Activated T-cell treated with anti-CD3 and anti-CD28 coated beads for 48 hours (primary cell): ENCODE measurements at places on chromosomes 12 and 14.

GRCh38 chr12:114253976-114254778, 151.8 kb downstream of the TBX5 start:
- DNase-seq, result no peak

GRCh38 chr12:67425394-67425793, 156.2 kb downstream of the CAND1 start:
- DNase-seq, result no peak

GRCh38 chr12:9742661-9743060, 9.8 kb upstream of the CLECL1 start:
- no peak for DNase-seq

DNA sequence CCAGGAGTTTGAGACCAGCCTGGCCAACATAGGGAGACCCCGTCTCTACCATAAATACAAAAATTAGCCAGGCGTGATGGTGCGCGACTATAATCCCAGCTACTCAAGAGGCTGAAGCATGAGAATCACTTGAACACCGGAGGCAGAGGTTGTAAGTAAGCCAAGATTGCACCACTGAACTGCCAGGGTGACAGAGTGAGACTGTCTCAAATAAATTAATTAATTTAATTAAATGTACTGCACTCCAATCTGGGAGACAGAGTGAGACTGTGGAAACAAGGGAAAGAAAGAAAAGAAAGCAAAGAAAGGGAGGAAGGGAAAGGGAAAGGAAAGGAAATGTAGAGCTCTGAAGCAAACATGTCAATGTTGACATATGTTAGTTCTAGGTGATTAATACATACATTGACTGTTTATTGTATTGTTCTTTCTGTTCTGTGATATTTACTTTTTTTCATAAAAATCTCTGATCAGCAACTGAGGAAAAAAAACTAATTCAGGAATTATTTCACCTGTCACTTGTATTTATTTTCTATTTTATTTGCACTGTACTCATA, 99.6 kb downstream of the DENND5B start:
- no peak for DNase-seq

- DNase-seq, result no peak
These were observed 245.3 kb downstream of the ZFP36L1 start for GRCh38 chr14:68547305-68548193.

DNA sequence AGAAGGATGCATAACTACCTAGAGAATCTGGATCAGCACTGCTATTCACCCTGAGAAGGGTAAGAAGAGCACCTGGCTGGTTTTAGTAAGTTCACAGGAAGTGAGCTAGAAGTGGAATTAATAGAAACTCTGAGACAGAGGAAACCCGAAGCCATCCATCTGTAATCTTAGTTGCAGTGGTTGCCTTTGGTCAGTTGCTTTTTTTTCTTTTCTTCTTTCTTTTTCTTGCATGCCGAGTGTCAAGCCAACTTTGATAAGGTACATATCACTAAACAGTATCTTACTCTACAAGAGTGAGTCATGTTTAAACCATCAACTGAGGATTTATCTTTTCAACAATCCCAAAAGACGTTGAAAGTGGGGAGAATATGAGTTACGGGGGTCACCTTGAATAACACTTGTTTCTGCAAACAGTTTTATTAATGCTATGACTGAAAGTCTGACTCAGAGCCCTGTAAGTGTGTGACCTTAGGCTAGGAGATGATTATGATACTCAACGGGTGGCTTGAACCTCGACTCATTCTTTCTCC, 26.7 kb downstream of the C12orf75 start:
- no peak for DNase-seq

DNA sequence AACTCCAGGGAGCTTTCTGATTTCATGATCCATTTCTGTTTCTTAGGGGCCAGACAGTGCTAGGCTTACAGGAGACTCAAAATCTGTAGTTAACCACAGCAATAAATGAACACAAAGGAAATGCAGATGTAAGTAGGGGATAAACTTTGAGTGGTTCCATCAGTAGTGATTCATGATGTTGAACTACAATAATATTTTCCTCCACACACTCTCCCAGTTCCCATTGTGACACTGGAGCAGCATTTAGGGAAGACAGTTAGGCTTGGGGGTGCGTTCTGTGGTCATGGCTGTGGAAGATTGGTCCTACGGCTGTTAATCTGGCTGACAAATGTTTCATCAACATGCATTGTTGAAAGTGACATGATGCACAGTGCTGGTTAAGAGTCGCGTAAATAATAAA, 66.9 kb downstream of the HMGA2 start:
- DNase-seq, result no peak

GRCh38 chr14:66359500-66359899, 126.7 kb upstream of the CCDC196 start:
- no peak for DNase-seq

DNA sequence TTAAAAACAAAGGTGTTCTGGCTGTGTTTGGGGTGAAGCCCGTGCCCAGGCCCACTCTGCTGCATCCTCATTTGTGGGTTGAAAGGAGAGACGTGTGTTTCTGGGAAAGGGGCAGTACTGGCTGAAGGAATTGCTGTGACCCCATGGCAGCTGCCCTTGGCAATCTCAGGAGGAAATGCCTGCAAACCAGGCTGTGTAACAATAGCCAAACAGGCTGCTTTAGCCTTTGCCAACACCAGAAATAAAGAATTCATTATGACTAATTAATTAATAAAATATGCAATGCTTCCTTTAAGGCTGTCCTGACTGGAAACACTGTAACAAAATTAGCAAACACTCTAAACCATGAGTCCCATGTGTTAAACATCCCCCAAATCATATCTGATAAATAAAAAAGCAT, 53.0 kb upstream of the KRR1 start:
- no peak for DNase-seq

GRCh38 chr12:43551279-43551970, 578 bp downstream of the ADAMTS20 start:
- no peak for DNase-seq

DNA sequence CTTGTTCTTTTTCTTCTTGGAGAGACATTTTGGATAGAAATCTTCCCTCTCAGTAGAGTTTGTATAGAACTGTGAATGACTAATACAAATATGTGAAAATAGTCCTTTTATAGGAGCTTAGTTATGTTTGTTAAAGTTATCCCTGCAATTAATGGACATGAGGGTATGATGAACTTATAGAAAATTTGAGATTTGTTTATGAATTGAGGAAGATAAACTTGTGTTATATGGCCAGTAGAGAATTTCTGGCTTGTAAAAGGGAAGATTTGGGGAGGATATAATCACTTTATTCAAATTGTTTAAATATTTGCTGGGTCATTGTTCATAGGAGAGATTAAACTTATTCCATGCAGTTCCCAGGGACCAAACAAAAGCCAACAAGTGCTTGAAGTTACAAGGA, 119.6 kb downstream of the DAAM1 start:
- DNase-seq, result no peak

- no peak for DNase-seq
These were observed 277.2 kb downstream of the SYT1 start for GRCh38 chr12:79141776-79142175.

- no peak for DNase-seq
These were observed 93.9 kb upstream of the RFX4 start for GRCh38 chr12:106488884-106489283.

DNA sequence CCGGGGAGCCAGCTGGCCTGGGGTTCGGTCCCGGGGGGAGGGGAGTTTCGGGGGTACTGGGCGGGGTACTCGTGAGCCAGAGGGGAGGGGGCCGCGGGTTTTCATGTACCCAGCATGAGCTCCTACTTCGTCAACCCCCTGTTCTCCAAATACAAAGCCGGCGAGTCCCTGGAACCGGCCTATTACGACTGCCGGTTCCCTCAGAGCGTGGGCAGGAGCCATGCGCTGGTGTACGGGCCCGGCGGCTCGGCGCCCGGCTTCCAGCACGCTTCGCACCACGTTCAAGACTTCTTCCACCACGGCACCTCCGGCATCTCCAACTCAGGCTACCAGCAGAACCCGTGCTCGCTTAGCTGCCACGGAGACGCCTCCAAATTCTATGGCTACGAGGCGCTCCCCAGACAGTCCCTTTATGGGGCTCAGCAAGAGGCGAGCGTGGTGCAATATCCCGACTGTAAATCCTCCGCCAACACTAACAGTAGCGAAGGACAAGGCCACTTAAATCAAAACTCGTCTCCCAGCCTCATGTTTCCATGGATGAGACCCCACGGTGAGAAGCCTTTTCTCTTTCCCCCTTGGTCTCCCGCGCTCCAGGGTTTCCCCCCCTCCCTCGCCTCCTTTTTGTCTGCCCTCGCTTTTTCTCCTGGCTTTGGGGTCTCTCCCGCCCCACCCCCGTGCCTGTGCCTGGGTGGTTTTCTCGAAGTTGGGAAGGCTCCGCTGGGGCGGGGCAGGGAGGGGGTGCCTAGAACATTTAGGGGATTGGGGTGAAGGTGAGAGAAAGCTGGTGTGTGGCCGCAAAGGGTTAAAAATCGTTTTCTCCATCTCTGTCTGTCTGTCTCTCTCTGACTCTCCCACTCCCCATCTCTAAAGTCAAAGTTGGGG, 627 bp downstream of the HOXC8 start:
- DNase-seq, result no peak

DNA sequence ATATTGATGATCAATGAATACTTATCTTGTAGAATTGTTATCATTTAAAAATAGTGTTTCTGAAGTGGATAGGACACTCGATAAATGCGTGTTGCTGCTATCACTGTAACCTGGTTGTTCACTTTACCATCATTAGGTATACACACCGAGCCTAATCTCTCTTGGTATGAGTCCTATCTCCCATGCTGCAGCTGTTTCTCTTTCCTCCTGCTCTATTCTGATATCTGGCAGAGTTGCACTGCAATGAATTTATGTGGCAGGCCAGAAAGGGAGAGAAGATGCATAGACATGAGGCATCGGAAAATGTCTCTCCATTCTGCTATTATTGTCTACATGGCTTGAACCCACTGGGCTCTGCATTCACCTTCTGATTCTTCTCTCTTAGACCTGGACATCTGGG, 26.7 kb downstream of the KCNK10 start:
- DNase-seq, result no peak

DNA sequence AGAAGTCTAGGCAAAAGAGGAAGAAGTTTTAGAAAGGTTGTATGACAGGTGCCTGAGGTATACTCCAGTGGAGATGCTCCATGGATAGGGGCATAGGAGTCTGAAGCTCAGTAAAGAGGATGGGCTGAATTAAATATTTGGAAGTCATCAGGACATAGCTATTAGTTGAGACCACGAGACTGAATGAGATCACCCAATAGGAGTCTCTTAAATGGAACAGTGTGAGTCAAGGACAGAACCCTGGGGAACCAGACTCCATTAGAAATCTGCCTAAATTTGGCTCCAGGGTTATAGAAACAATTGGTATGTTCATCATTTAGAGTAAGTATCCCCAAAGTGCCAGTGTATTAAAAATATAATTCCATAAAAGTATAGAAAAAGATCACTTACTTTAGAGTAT, 172.6 kb downstream of the PRKCH start:
- no peak for DNase-seq

DNA sequence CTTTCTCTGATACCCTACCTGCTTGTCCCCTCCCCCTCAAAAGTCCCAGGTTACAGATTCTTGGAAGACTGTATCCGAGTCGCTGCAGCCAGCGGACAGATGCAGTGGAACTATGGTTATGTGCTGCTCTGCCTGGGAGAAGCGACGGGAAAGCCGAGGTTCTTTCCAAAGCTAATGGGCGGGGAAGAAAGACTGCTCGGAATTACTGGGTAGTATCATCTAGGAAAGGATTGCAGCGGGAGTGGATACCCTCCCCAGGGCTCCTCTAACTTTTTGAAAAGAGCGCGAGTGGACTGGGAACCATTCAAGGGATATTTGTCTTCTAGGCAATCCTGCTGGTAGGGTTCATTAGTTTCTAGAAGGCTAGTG, 1.4 kb downstream of the PTHLH start:
- DNase-seq, result no peak

DNA sequence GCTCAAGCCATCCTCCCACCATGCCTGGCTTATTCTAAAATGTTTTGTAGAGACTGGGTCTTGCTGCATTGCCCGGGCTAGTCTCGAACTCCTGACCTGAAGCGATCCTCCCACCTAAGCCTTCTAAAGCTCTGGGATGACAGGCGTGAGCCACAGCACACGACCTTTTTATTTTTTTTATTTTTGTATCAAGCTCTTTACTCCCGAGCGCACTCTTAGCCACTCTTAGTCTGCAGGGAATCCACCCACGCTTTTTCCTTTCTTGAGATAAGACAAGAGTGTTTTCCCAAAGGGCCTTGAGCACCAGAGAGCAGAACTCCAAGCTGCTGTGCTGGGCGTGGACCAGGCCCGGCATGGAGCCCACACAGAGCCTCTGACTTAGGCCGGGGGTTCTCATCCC, 23.4 kb downstream of the MAP1LC3B2 start:
- no peak for DNase-seq

GRCh38 chr12:95790917-95791849, 619 bp upstream of the NTN4 start:
- peak; percentile 4 for DNase-seq

DNA sequence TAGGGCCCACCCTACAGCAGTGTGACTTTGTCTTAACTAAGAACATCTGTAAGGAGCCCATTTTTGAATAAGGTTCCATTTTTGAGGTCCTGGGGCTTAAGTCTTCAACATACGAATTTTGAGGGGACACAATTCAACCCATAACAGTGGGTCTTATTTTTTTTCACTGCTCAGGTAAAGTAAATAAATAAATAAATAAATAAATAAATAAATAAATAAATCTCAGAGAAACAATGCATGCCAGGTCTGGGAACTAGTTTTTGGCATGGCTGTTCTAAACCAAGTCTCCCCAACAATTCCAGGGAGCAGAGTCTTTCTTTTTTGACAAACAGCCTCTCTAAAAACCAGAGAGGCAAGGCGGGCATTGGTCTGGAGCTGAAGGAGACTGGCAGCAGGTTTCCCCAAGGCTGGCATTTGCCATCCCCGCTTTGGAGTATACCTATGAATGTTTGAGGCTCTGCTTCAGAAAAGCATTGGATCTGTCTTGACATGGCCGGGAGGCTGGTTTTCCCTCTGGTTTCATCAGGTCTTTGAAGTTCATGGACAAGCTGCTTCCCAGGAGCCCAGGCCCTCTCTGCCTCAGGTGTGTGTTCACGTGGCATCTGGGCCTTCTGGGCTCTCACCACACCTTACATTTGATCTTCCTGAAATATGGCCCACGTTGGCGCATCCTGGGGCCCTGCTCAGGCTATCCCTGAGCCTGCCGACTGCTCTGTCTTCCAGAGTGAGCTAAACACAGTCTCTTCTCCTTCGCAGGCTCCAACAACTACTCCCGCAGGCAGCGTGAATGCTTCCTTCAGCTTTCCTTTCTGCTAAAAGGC, 545.2 kb downstream of the BCL11B start:
- DNase-seq, result no peak

DNA sequence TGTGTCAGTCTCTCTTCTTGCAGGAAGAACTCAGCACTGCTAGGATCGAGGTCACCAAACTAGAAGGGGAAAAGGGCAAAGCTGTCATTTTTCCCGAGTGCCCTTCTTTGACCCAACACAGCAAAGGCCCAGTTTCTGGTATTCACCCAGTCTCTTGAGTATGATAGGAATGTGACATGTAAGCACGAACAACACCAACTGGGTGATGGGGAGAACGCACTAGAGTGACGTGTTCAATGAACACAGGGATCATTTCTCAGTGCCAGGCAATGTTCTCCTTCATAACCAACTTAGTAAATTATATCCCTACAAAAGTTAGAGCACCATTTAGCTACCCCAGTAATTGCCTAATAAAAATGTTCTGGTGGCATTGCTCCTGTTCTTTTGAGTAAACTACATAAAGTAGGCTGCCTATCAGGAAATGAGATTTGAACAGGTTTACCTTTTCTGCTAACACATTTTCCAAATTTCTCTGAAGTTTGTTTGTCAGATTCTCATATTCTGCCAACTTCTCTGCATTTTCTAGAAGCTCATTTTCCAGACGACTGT, 64.5 kb downstream of the NIN start:
- no peak for DNase-seq

- no peak for DNase-seq
These were observed 260.3 kb downstream of the BCAT1 start for GRCh38 chr12:24688601-24689000.
